ENCODE measurements at places on chromosomes 16 and 17.

- DNase-seq, result no peak
Observed at GRCh38 chr17:1562176-1562643, 382 bp downstream of the PITPNA start.

- DNase-seq, result peak; percentile 13
Observed at GRCh38 chr17:54426296-54426886, 474.3 kb upstream of the TOM1L1 start.

- no peak for DNase-seq
Observed at GRCh38 chr16:31569360-31569717, 41.6 kb downstream of the AHSP start.

- DNase-seq, result no peak
Observed at GRCh38 chr17:64551461-64551860, 44.7 kb downstream of the CEP95 start.

- peak; percentile 97 for DNase-seq
Observed at GRCh38 chr16:27867122-27868110, 196.1 kb downstream of the GSG1L start.

- no peak for DNase-seq
Observed at GRCh38 chr17:16398270-16399267, 16.8 kb upstream of the TRPV2 start.

GRCh38 chr17:75832652-75833400 lies 11.4 kb downstream of the UNC13D start:
- no peak for DNase-seq

GRCh38 chr16:81837312-81837751 lies 58.2 kb downstream of the PLCG2 start:
- DNase-seq, result no peak

- DNase-seq, result no peak
Observed at GRCh38 chr16:13638218-13638617, 281.7 kb upstream of the ERCC4 start.

GRCh38 chr16:85600078-85600477 lies 13.0 kb upstream of the GSE1 start:
- DNase-seq, result no peak

DNA sequence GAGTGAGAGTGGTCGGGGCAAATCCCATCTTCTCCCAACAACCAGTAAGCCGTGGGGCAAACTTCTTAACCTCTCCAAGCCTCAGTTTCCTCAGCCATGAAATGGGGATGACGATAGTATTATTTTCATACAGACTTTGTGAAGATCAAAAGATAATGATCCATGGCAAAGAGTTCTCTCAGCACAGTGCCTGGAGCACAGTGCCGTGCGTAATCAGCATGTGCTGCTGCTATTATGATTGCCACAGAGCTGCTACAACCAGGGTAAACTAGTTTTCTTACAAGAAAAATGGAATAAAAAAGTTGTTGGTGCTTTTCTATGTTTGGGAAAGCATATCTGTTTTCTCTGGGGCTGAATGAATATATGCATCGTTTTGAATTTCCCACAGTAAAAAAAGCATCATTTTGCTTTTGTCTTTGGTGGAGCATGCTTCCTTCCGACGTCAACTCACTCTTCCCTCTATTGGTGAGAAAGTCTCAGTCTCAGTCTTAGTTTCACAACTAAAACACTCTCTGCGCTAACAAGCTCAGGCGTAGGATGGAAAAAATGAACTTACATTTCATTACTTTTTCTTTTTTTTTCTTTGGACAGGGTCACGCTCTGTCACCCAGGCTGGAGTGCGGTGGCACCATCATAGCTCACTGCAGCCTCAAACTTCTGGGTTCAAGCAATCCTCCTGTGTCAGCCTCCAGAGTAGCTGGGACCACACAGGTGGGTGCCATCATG lies 37.2 kb downstream of the CDK5R1 start:
- no peak for DNase-seq

GRCh38 chr16:57979006-57979585 lies 8.2 kb upstream of the CNGB1 start:
- DNase-seq, result no peak

GRCh38 chr17:17876959-17877528 lies 40.3 kb upstream of the SREBF1 start:
- no peak for DNase-seq

GRCh38 chr16:20122011-20122410 lies 48.3 kb upstream of the GPR139 start:
- no peak for DNase-seq

DNA sequence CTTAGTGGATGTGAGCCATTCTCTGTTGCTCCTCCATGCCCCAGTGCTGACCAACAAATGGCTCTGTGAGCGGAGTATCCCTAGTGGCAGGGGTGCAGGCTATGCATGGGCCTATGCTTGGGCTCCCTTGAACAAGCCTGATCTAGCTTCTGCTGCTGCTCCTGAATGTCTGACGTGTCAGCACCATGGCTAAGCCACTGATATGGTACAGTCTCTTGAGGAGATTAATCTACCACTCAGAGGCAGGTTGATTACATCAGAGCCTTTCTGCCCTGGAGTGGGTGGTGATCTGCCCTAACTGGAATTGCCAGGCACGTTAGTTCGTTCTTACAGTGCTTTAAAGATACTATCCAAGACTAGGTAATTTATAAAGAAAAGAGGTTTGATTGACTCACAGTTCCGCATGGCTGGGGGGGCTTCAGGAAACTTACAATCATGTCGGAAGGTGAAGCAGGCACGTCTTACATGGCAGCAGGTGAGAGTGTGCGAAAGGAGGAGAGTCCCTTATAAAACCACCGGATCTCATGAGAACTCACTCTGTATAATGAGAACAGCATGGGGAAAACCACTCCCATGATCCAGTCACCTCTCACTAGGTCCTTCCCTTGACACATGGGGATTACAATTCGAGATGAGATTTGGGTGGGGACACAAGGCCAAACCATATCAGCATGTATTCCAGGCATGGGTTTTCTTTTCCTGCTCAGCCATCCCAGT lies 41.5 kb upstream of the B4GALNT2 start:
- no peak for DNase-seq

- DNase-seq, result no peak
Observed at GRCh38 chr17:61536422-61536955, 54.5 kb downstream of the NACA2 start.

DNA sequence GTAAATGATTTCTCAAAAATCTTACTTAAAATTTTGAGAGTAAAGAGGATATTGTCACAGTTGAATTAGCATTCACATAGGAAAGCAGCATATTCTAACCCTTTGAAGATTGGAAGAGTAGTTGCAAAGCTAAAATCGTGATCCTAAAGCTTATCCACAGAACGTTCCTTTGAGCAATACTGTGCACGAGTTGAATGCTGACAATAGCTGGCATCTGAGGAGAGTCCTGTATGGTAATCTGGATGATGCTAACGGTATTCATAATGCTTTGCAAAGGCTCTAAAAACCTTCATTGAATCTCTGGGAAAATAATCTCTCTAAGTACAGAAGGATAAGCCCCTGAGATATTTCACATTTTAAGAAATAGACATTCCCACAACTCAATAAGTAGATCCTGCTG lies 354.6 kb downstream of the CDH8 start:
- DNase-seq, result no peak
